ENCODE measurements at places on chromosomes 4 and X.

GRCh38 chr4:142350871-142351270 is 495.2 kb downstream of the INPP4B start:
- DNase-seq, result no peak

- DNase-seq, result no peak
Observed at GRCh38 chr4:3197366-3198105, 51.4 kb upstream of the MSANTD1 start.

GRCh38 chr4:25377572-25378436 is 741 bp downstream of the ANAPC4 start:
- DNase-seq, result no peak

DNA sequence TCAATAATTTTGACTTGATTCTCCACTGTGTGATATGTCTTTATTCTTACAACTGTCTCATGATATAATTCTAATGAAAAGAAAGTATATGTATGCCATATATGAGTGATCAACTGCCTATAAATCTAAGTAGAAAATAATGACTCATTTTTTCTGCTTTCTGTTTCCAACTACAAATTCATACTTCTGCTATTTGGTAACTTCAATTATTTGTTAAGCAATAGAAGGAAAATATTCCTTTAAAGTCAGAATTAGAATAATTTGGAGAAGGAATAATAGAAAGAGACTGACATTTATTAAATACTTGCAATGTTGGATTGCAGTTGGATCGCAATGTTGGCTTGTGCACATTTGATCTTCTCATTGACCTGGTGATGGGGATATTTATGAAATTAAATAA is 204.2 kb upstream of the PACRGL start:
- no peak for DNase-seq

DNA sequence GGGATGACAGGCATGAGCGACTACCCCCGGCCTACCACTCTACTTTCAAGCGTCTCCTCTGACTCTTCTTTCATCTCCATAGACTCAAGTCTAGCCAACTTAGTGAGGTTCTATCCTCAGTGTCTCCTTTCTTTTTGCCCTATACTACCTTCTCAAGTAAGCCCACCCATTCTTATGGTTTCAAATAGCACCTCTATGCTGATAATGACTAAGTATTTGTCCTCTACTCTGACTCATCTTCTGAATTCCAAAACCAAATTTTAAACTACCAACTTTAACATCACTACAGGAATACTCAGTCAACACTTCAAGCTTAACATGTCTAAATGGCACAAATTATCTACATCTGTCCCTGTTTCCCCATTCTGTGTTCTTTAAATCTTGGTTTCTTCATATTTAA is 47.8 kb downstream of the ELF2 start:
- no peak for DNase-seq

DNA sequence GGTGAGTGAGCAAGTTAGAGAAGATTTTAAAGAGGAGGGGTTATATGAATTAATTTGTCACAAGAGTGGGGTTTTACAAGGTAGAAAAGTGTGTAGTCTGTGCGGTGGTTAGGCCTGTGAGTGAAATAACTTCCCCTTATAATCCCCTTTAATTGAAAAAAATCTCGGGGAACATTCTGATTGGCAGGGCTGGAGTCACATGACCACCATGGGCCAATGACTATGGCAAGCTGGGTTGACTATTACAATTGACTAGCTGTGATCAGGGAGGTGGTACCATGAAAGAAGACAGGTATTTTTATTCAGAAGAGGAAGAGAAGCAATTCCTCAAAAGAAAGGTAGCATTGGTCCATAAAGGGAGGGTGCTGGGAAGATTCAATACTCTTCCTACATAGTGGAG is 27.0 kb upstream of the CD38 start:
- no peak for DNase-seq

GRCh38 chr4:157096439-157096838 is 20.5 kb downstream of the GLRB start:
- no peak for DNase-seq

Measured in stimulated activated CD8-positive, alpha-beta memory T cell treated with anti-CD3 and anti-CD28 coated beads, Interleukin-4, amount 100 ng/mL, for 48 hours (primary cell).